ENCODE measurements at places on chromosomes 4 and X. TPM values are rescaled to one million over a fixed set of nuclear protein-coding genes. Genes with fewer than 3 reads are reported as not detected.

The GPC4 gene
- total RNA-seq, result 0.33 TPM

The ADH1C gene
- total RNA-seq, result 5.5 TPM

The GAGE2A gene
- total RNA-seq, result not detected

The ATP8A1 gene
- 7.0 TPM for total RNA-seq

The CORIN gene
- 0.33 TPM for total RNA-seq

The TKTL2 gene
- total RNA-seq, result not detected

The C4orf51 gene
- total RNA-seq, result not detected

Data from smooth muscle cell of trachea (primary cell).